ENCODE measurements at places on chromosomes 5 and 9. TPM values are rescaled to one million over a fixed set of nuclear protein-coding genes. Genes with fewer than 3 reads are reported as not detected.

Gene IFNA8
- not detected for total RNA-seq

Gene ERMP1
- 23.2 TPM for total RNA-seq

DNA sequence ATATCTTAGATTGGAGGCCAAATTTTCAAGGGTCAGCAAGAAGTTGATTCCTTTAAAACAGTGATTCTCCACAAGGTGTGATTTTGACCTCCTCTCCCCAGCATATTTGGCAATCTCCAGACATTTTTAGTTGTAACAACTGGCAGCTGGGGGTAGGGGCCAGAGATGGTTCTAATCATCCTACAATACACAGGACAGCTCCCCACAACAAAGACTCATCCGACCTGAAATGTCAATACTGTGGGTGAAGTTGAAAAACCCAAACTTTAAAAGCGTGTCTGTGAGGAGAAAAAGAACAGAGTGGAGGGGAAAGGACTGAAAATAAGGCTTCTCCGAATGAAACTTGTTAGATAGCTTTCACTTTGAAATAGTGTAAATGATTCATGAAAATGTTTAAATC lies 10.0 kb upstream of the STRBP start:
- no peak overlapping the region for H3K27ac ChIP-seq
- H3K4me3 ChIP-seq = no peak overlapping the region
- no peaks in the 10 kb centered on the region for H3K36me3 ChIP-seq
- no peak for DNase-seq
- H3K27me3 ChIP-seq = no peaks in the 10 kb centered on the region
- no peaks in the 10 kb centered on the region for H3K4me1 ChIP-seq

DNA sequence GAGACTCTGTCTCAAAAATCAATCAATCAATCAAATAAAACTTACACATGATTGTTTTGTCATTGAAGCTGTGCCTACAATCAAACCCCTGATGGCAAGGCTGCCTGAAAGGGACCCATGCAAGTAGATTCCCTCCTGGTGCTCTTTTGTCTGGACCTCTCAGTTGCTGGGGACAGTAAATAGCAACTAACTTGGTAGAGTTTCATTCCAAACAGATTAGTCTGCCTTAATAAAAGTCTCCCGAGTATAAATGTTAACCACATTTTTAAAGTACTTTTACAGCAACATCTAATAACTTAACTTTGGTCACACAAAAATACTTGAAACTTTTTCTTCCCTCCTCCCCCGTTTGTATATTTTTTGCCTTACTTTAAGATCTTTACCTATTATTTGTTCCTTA lies 105.5 kb downstream of the FEM1C start:
- no peaks in the 10 kb centered on the region for H3K36me3 ChIP-seq
- no peaks in the 10 kb centered on the region for H3K27me3 ChIP-seq
- DNase-seq = no peak
- H3K4me3 ChIP-seq = no peak overlapping the region
- no peak overlapping the region for H3K27ac ChIP-seq

- no peaks in the 10 kb centered on the region for H3K27me3 ChIP-seq
- no peak for DNase-seq
- H3K4me3 ChIP-seq = no peak overlapping the region
- no peaks in the 10 kb centered on the region for H3K4me1 ChIP-seq
- H3K27ac ChIP-seq = no peak overlapping the region
Observed at GRCh38 chr5:113105693-113106280, 129.2 kb downstream of the DCP2 start.

GRCh38 chr9:117869712-117870111 lies 165.5 kb downstream of the TLR4 start:
- DNase-seq = no peak
- H3K27ac ChIP-seq = no peak overlapping the region
- no peaks in the 10 kb centered on the region for H3K27me3 ChIP-seq
- no peak overlapping the region for H3K4me3 ChIP-seq
- H3K36me3 ChIP-seq = no peaks in the 10 kb centered on the region

DNA sequence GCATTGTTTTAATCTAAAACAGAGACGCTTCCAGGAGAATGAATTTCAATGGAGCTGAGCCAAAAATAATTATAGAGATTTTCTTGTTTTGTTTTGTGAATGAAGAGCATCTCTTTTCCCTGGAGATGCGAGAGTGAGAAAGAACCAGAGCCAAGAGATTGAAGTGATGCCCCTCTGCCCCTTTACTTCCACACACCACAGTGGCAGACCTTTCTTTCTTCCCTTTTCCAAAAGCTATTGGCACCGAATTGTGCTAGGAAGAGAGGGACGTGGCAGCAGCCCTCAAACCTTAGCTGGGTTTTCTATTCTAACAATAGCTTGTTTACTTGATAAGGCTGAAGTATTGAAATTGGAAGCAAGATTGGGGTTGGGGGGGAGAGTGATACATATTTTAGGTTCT lies 133.0 kb upstream of the TMEM161B start:
- H3K4me3 ChIP-seq = no peak overlapping the region
- no peak for DNase-seq
- H3K27ac ChIP-seq = no peak overlapping the region
- no peaks in the 10 kb centered on the region for H3K4me1 ChIP-seq

- peaks cover 6% of the 10 kb centered on the region for H3K4me1 ChIP-seq
- peak overlapping the region; percentile 95 for H3K4me3 ChIP-seq
- no peaks in the 10 kb centered on the region for H3K36me3 ChIP-seq
Observed at GRCh38 chr9:111481885-111482636, 2.1 kb downstream of the ECPAS start.
